Foreskin keratinocyte (primary cell): ENCODE measurements at places on chromosomes 2 and 18.

- no peak for DNase-seq
Measured at GRCh38 chr2:70482401-70482800, 71.2 kb downstream of the TGFA start.

GRCh38 chr18:79739440-79739778 lies 58.3 kb upstream of the KCNG2 start:
- no peak for DNase-seq

GRCh38 chr2:123040506-123040905 lies 984.6 kb upstream of the CNTNAP5 start:
- no peak for DNase-seq

DNA sequence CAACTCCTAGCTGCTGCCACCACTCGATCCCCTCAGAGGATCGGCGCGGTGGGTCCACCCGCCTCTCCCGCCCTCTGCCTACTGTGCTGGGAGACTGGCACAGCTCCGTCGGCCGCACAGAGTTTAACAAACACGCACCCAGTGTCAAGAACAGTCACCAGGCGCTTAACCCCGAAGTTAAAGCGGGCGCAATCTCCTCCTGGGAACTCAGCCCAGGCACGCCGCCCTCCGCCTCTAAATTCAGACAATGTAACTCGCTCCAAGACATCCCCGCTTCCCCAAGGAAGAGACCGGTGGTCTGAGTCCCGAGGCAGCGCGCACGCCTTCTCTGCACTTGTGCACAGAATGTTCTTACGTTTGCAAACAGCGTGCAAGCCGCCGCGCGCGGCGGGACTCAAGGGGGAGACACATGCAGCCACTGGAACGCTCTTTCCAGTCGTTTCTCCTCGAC lies 533 bp downstream of the CXCR4 start:
- no peak for DNase-seq

- peak; percentile 36 for DNase-seq
Measured at GRCh38 chr18:64693766-64694165, 544.9 kb upstream of the LINC00305 start.

GRCh38 chr2:241029599-241030332 lies 31.3 kb downstream of the SNED1 start:
- DNase-seq = no peak

DNA sequence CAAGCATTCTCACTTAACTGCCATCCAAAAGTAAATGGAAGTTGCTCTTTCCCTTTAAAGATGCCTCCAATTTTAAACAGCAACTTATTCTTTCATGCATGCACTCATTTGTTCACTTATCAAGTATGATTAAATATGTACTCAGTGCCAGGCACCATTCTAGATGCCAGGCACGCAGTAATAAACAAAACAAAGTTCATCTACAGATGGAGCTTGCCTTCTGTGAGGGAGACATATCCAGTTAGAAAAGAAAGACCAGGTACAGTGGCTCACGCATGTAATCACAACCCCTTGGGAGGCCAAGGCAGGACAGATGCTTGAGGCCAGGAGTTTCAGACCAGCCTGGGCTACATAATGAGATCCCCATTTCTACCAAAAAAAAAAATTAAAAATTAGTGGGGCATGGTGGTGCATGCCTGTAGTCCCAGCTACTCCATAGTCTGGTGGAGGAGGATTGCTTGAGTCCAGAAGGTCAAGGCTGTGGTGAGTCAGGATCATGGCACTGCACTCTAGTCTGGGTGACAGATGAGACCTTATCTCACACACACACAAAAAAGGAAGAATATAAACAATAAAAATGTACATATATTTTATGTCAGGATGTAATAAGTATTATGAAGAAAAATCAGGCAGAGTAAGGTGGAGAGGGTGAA lies 19.2 kb upstream of the CCDC141 start:
- no peak for DNase-seq

- no peak for DNase-seq
Measured at GRCh38 chr2:227509076-227509475, 37.1 kb downstream of the AGFG1 start.

DNA sequence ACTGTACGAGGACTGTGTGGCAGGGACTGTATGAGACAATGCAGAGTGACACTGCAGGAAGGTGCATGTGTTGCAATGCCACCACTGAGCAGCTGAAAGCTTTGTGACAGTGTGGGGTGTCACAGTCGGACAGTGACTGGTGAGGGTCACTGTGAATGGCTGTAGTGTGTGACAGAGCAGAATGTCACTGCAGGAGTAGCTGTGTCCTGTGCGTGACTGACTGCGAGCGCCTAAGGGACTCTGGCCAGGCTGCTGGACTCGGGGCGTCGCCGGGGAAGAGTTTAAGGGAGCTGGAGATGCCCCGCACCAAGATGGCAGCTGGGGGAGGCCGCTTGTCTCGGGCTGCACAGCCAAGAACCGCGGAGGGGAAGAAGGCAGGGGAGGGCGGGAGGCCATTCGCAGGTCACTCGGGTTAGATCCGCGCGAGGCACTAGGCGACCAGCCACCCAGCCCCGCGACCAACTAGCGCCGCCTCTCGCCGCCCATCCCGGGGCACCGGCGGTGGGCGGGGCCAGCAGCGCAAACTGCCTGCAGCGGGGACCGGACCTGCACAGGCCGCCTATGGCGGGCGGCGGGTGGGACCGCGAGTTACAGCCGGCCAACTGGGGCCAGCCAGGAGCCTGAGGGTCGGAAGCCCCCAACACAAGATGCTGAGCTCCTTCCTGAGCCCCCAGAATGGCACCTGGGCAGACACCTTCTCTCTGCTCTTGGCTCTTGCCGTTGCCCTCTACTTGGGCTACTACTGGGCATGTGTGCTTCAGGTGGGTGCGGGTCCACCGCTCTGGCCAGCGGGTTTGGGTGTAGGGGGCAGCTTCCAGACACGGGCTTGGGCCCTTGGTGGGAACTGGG lies at the start of gene ABHD1:
Gene ABHD1 (plus strand): TSS at position 514 of the 849 bp plus-strand sequence. CDS start 134 bp downstream, at position 648.
- DNase-seq = no peak

- peak; percentile 55 for DNase-seq
Measured at GRCh38 chr2:188725746-188726360, 248.3 kb upstream of the COL3A1 start.

DNA sequence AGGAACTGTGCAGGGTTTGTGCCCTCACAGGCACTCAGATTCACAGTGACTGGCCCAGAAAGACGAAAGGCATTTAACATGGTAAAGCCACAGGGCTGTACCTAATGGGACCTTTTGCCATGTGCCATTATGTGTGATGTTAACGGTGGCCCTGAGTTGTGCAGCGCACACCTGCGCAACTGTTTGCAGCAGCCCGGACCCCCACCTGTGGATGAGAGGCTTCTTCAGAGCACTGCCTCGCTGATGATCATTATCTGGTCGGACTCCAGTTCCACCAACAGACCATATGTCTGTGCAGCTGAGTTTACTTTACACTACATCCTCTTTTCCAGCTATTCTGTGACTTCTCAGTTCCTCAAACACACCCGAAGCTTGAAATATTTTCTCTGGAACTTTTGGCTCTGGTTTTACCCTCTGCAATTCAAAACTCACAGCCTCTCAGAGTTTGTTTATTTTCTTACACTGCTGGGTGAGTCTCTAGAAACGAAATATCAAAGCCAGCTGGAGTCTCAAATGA lies 35.6 kb upstream of the UBE2F start:
- no peak for DNase-seq

DNA sequence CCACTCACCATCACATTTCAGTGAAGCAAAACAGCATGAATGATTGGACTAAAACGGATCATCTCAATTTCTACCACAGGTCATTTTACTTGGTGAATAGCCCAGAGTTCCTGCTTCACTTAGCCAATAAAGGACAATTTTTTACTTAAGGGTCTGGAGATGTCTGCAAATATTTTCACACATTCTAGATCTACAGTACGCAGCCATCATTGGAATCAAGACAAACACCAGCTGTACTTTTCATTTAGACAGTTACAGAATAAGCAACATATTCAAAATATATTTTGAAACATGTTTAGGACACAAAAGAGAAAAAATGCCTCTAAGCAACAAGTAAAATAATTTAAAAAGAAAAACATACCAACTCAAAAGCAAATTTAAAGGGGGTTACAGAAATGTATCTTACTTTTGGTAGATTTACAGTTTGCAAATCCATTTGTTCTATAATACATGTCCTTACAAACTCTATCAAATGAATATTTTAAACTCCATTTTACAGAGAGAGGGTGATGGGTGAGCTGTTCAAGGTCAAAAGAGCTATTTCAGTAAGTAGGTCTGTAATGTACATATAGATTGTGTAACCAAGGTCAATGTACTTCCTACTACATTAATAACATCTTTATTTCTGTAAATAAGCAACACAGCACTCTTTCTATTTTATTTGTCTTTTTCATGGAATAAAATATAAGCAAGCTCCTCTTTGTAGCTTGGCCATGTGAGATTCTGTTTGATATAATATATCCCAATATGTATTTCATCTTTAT lies 13.4 kb downstream of the PPP1R1C start:
- DNase-seq = no peak

DNA sequence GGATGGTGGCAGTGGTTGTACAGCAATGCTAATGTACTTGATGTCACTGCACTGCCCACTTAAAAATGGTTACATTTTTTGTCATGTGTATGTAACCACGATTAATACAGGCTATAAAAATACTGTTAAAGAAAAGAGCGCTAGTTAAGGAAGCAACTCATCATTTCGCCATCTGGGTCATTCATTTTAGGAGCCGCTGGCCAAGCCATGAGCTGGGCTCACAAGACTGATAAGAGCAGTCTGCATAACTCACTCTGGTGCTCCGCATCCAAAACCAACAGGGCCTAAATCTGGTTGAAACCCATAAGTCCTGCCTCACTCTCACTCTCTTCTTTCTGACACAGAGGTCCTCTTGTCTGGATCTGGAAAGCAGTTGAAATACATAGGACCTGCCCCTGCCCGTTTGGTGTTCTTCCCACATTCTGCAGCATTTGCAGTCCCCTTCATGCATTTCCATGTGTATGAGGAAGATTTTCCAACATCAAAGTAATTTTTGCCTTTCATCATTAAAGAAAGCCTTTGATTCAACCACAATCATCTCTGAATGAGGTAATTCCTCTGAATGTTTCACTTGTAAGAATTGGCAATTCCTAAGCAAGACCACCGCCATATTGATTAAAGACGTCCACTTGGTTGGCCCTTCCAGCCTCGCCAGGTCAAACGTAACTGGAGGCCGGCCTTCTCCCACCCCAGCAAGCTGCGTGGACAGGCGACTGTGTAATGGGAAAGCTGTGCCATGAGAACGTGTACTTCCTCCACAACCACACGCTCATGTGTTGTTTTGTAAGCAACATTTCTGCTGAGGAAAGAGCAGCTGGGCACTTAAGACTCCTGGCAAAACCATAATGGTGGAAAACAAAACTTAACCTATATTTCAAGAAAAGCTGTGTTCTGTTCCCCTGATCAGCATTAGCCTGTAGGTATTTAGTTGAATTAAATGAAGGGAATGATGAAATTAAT lies 112.2 kb downstream of the VAPA start:
- no peak for DNase-seq

- DNase-seq = no peak
Measured at GRCh38 chr2:240688553-240688919, 3.1 kb upstream of the AQP12A start.

DNA sequence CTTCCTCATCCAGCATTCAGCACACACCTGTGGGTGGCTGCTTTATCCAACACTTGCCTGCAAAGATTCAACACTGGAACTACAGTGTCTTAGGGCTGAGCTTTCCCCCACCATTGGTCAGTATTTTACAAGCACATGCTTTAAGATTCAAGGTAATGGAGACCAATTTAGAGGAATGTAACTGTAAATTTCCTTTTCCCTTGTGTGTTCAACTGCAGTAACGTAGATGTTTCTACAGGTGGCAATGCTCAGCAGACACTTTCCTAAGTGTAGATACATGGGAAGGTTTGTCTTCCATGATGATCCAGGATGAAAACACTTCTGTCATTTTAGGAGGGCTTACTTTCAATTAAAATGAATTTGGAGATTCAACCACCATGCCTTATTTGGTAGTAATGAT lies 143.6 kb upstream of the PXDN start:
- no peak for DNase-seq

GRCh38 chr2:9549420-9549819 lies 6.2 kb downstream of the ADAM17 start:
- no peak for DNase-seq

DNA sequence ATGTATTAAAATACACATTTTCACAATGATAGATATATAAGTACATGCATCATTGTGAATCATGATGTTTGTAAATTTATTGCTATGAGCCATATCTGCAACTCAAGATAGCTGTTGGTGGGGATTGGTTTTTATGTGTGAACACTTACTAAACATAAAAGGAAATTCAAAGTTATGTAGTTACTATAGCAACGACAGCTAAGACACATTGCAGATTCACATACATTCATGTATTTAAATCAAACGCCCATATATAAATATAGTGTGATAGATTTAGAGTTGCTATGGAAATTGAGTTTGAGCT lies 65.6 kb downstream of the MAPRE2 start:
- peak; percentile 8 for DNase-seq

DNA sequence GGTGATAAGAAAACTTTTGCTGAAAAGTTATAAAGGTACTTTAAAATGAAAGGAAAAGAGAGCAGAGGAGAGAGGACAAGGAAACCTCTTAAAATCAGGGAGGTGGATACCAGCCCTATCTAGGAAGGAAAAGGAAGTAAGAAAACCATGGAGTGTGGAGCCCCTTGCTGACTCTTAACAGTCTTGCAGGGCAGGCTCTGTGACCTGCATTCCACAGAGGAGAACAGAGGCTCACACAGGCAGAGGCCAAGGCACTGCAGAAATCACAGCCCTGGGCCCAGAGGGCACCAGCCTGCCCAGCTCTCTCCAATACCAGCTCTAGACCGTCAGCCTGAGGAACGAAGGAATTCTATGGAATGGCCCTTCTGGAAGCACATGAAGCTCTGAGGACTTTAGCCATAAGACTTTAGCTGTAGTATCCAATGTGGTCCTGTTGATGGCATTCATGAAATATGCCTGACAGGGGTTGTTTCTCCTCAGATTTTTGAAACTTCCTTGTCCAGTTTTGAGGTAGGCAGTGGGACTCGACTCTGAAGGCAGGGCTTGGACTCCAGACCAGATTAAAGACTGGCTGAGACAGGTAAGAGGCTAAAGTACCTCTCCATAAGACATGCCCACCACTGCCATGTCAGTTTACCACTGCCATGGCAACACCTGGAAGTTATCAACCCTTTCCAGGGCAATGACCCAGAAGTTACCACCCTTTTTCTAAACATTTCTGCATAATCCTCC lies 216.3 kb downstream of the ANAPC1 start:
- peak; percentile 28 for DNase-seq

- DNase-seq = no peak
Measured at GRCh38 chr2:1510176-1510575, 96.9 kb downstream of the TPO start.

GRCh38 chr2:30826481-30826880 lies 19.2 kb upstream of the CAPN13 start:
- DNase-seq = no peak

- DNase-seq = no peak
Measured at GRCh38 chr2:26568076-26568890, 72.9 kb downstream of the CIB4 start.

DNA sequence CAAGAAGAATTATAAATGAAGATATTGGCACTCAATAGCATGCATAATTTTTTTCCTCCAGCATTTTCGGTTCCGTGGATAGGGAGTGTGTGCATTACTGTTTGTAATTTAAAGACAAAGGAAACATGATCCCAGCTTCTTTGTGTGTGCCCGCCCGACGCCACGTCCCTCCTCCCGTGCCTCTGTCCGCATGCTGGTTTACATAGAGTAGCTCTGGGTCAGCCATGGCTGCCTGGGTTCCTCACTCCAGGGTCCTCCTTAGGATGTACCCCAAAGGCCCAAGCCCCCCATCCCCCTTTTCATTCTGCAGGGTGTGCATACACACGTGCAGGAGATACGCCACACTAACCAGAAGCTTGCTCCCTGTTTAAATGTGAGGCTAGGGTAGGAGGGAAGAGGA lies 214.7 kb downstream of the KLHL29 start:
- no peak for DNase-seq
